ENCODE measurements at places on chromosomes 5 and 9. TPM values are rescaled to one million over a fixed set of nuclear protein-coding genes. Genes with fewer than 3 reads are reported as not detected.

- no peaks in the 10 kb centered on the region for H3K27me3 ChIP-seq
- peak overlapping the region; percentile 96 for H3K27ac ChIP-seq
- no peaks in the 10 kb centered on the region for H3K36me3 ChIP-seq
Measured at GRCh38 chr9:95003689-95004410, 277.4 kb downstream of the AOPEP start.

DNA sequence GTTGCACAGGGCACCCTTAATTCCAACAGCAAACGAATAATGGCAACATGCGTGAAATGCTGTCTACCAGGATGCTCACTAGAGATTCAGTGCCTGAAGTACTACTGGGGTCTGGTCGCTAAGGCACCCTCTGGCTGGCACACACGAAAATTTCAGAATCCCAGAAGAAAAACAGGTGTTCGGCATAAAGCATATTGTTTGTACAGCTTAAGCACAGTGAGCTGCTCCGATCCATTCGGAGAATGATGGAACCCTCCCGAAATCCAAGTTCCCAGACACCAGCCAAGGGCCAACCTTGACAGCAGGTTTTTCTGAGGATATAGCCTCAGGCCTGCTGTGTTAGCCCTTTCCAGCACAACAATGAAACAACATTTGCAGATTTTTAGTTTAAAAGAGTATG lies 61.4 kb upstream of the ALDH1B1 start:
- no peaks in the 10 kb centered on the region for H3K36me3 ChIP-seq
- DNase-seq: no peak
- no peaks in the 10 kb centered on the region for H3K4me1 ChIP-seq
- H3K27ac ChIP-seq: no peak overlapping the region
- H3K27me3 ChIP-seq: no peaks in the 10 kb centered on the region

The PAM gene
- total RNA-seq: 76.8 TPM

- peaks cover 5% of the 10 kb centered on the region for H3K27me3 ChIP-seq
- no peak for DNase-seq
- H3K36me3 ChIP-seq: no peaks in the 10 kb centered on the region
- H3K27ac ChIP-seq: no peak overlapping the region
- H3K4me1 ChIP-seq: no peaks in the 10 kb centered on the region
- no peak overlapping the region for H3K4me3 ChIP-seq
Measured at GRCh38 chr9:126152622-126153362, 173.8 kb upstream of the MVB12B start.

DNA sequence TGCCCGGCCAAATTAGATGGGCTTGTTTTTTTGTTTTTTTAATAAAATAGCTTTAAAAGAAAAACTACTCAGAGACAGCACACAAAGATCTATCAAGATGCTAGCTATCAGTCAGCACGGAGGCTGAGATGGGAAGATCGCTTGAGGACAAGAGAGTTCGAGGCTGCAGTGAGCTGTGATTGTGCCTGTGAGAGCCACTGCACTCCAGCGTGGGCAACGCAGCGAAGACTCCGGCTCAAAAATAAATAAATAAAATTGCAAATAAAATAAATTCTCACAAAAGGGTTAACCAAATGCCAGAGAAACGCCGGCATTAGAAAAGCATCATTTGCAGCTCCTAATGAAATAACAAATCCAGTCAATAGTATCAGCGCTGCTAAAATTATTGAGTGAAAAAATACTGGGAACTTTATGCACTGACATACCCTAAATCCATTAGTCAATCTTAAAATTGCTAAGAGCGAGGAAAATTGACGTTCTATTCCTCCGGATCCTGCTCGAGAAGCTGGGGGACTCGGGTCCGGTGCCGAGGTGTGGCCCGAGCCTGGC lies 681 bp downstream of the CPLANE1 start:
- H3K27ac ChIP-seq: peak overlapping the region; percentile 85
- H3K27me3 ChIP-seq: no peaks in the 10 kb centered on the region
- H3K4me1 ChIP-seq: peaks cover 5% of the 10 kb centered on the region
- H3K4me3 ChIP-seq: peak overlapping the region; percentile 78

The PCDHB14 gene
- 4.6 TPM for total RNA-seq

The RABGAP1 gene
- 104 TPM for total RNA-seq

DNA sequence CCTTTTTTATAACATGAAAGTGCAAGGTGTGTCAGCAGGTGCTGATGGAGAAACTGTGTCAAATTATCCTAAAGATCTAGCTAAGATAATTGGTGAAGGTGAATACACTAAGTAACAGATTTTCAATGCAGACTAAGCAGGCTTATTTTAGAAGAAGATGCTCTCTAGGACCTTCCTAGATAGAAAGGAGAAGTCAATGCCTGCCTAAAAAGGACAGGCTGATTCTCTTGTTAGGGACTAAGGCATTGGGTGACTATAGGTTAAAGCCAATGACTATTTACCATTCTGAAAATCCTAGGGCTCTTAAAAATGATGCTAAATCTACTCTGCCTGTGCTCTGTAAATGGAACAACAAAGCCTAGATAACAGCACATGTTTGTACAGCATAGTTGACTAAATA lies 1682.4 kb downstream of the MAT2B start:
- H3K27ac ChIP-seq: no peak overlapping the region
- H3K27me3 ChIP-seq: no peaks in the 10 kb centered on the region
- H3K4me3 ChIP-seq: no peak overlapping the region
- no peaks in the 10 kb centered on the region for H3K4me1 ChIP-seq

- H3K4me1 ChIP-seq: no peaks in the 10 kb centered on the region
- no peaks in the 10 kb centered on the region for H3K27me3 ChIP-seq
- H3K4me3 ChIP-seq: no peak overlapping the region
Measured at GRCh38 chr5:167280111-167280510, 1011.3 kb upstream of the WWC1 start.

DNA sequence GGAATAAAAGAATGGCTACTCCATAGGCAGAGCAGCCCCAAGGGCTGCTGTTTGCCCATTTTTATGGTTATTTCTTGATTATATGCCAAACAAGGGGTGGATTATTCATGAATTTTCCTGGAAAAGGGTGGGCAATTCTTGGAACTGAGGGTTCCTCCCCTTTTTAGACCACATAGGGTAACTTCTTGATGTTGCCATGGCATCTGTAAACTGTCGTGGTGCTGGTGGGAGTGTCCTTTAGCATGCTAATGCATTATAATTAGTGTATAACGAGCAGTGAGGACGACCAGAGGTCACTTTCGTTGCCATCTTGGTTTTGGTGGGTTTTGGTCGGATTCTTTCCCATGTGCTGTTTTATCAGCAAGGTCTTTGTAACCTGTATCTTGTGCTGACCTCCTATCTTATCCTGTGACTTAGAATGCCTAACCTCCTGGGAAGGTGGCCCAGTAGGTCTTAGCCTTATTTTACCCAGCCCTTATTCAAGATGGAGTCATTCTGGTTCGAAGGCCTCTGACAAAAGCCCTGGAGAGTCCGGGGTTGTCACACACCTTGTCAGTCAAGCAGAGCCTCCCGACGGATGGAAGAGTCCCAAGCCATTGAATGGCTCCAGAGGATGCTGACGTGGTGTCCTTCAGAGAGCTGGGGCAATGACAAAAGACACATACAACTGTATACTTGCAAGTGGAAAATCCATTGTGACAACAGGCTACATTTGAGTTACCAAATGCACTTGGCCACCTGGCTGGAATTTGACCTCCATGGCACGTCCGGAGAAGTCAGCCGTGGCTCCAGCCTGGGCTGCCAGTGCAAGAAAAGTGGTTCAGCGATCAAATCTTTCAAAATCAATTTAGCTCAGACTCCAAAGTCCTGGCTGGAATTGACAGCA lies 67.1 kb upstream of the CLINT1 start:
- no peak overlapping the region for H3K4me3 ChIP-seq
- DNase-seq: no peak
- H3K4me1 ChIP-seq: peaks cover 3% of the 10 kb centered on the region
- H3K36me3 ChIP-seq: no peaks in the 10 kb centered on the region
- no peaks in the 10 kb centered on the region for H3K27me3 ChIP-seq

- H3K27ac ChIP-seq: no peak overlapping the region
- DNase-seq: no peak
Measured at GRCh38 chr9:20962536-20963225, 68.8 kb downstream of the HACD4 start.

- DNase-seq: no peak
- H3K27ac ChIP-seq: no peak overlapping the region
- H3K4me3 ChIP-seq: no peak overlapping the region
- no peaks in the 10 kb centered on the region for H3K27me3 ChIP-seq
Measured at GRCh38 chr5:164335837-164336236, 830.4 kb downstream of the MAT2B start.

DNA sequence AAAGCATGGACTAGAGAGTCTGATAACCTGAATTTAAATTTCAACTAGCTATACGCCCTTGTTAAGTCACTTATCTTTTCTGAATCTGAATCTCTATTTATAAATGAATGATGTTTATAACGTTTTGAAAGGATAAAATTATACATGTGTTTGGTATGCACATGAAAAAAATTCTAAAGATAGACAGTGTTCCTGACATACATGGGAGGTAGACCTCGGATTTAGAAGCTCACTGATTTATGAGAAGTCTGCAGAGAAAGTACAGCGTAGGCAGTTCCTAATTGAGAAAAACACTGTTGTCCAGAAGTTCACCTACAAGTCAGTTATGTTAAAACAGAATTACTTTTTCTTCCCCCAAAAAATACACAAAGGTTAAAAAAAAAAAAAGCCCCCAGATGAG lies 26.6 kb downstream of the MPDZ start:
- DNase-seq: no peak
- H3K36me3 ChIP-seq: no peaks in the 10 kb centered on the region
- H3K27me3 ChIP-seq: no peaks in the 10 kb centered on the region
- no peak overlapping the region for H3K4me3 ChIP-seq
- H3K4me1 ChIP-seq: no peaks in the 10 kb centered on the region

The TOR2A gene
- 24.1 TPM for total RNA-seq

GRCh38 chr9:567128-567746 lies 274.3 kb upstream of the DMRT1 start:
- H3K27me3 ChIP-seq: no peaks in the 10 kb centered on the region
- DNase-seq: no peak
- no peaks in the 10 kb centered on the region for H3K36me3 ChIP-seq
- H3K4me3 ChIP-seq: no peak overlapping the region
- no peak overlapping the region for H3K27ac ChIP-seq
- no peaks in the 10 kb centered on the region for H3K4me1 ChIP-seq

GRCh38 chr5:53560028-53560427 lies 411 bp upstream of the NDUFS4 start:
- no peak for DNase-seq
- H3K27me3 ChIP-seq: peaks cover under 1% of the 10 kb centered on the region
- H3K27ac ChIP-seq: peak overlapping the region; percentile 75
- H3K36me3 ChIP-seq: no peaks in the 10 kb centered on the region
- no peaks in the 10 kb centered on the region for H3K4me1 ChIP-seq

DNA sequence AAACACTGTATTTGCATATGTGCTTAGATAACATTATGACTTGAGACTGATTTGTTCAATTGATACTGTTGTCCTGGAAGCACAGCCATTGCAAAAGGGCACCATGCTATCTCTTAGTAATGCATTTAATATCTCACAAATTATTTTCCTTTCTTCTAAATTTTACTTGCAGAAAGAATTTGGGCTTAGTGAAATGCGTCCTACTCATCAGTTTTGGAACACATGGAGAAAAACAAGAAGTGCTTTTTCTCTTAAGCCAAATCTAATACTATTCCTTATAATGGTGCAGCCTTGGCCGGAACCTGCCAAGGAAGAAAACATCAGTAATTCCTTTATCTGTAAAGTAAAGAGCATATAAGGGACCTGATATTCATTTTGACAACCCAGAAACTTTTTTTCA lies 172.2 kb upstream of the ZNF608 start:
- DNase-seq: no peak
- H3K4me3 ChIP-seq: no peak overlapping the region
- no peaks in the 10 kb centered on the region for H3K4me1 ChIP-seq
- H3K27ac ChIP-seq: no peak overlapping the region
- no peaks in the 10 kb centered on the region for H3K27me3 ChIP-seq
- no peaks in the 10 kb centered on the region for H3K36me3 ChIP-seq

DNA sequence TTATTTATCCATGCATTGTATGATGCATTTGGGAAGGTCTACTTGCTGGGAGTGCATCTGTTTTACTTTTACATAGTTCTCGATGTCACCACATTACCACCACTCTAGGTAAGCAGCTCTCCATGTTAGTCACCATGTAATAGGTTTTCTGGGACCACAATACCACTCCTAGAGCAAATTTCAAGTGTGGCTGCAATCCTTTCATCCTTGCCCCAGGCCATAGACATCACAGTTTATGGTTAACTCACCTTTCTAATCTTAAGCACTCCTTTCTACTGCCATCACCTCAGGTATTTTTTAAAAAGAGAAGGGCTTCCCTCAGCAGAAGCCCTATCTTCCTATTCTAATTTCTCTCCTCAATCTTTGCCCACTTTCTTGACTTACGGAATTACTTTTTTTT lies 354.1 kb downstream of the PLK2 start:
- no peaks in the 10 kb centered on the region for H3K27me3 ChIP-seq
- H3K36me3 ChIP-seq: no peaks in the 10 kb centered on the region
- no peak overlapping the region for H3K4me3 ChIP-seq

The TARS1 gene
- 27.4 TPM for total RNA-seq

The ROPN1L gene
- total RNA-seq: not detected

The MAMDC2 gene
- 33.8 TPM for total RNA-seq

The NUTM2F gene
- 0.40 TPM for total RNA-seq

The KLF9 gene
- 82.9 TPM for total RNA-seq

DNA sequence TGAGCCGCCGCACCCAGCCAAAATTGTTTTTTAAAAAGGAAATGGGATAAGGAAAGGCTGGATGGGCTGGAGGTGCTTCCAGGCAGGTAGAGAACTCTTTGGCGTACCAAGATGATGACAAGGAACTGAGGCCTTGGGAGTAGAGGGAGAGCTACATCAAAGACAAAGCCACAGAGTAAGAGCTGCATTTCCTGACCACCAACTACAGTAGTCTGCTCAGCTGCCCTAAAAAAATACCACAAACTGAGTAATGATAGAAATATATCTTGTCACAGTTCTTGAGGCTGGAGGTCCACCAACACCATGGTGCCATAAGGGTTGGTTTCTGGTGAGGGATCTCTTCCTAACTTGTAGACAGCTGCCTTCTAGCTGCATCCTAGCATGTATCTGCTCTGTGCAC lies 8.2 kb downstream of the OR1K1 start:
- H3K27me3 ChIP-seq: no peaks in the 10 kb centered on the region
- H3K36me3 ChIP-seq: no peaks in the 10 kb centered on the region
- H3K4me3 ChIP-seq: no peak overlapping the region
- no peak for DNase-seq
- H3K27ac ChIP-seq: no peak overlapping the region

The CATSPER3 gene
- not detected for total RNA-seq

The PCDHGB1 gene
- total RNA-seq: 6.5 TPM

The CTNNA1 gene
- total RNA-seq: 210 TPM

DNA sequence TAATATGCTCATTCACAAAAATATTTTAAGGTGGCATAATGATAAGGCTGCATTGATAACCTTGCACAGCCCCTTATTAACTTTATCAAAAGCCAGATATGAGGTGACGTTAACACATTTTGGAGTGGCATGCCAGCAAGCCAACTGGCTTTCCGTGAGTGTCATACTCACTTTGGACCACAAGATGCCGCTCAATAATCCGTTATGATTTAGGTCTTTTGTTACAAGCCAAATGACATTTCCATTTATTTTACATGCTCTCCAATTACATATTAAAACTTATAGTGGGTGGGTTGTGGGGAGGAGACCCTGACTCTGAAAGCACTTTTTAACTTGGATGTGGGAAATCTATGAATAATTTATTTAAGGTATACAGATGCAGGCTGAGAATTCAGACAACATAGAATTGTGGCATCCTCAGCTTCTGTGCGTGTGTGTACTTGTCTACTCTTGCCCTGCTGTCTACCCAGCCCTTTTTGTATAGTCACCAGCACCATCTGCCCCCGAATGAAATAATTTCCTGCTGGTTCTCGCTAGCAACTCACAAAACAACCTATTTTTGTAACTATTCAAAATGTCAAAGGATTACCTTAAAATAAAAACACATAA lies 305.1 kb downstream of the PSAT1 start:
- H3K27me3 ChIP-seq: no peaks in the 10 kb centered on the region
- H3K4me3 ChIP-seq: no peak overlapping the region
- H3K36me3 ChIP-seq: no peaks in the 10 kb centered on the region
- H3K27ac ChIP-seq: no peak overlapping the region
- no peaks in the 10 kb centered on the region for H3K4me1 ChIP-seq

The ACTBL2 gene
- not detected for total RNA-seq
